ENCODE measurements at places on chromosomes 11 and 22. TPM values are rescaled to one million over a fixed set of nuclear protein-coding genes. Genes with fewer than 3 reads are reported as not detected.

Gene HPX
- total RNA-seq = not detected

DNA sequence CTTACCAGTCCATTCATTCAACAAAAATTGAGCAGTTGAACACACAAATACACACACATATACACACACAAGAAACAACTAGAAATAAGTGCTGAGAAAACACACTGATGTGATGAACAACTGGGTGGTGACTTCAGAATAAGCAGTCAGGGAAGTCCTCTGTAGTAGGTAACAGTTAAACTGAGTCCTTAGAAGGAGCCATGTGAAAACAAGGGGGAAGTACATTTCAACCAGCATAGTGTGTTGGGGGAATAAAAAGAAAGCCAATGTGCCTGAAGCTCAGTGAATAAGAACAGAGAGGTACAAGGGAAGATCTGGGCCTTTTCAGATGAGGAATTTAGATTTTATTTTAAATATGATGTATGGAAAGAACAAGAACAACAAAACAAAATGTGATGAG, 6.8 kb upstream of the TMEM123 start:
- DNase-seq = no peak

GRCh38 chr22:23752090-23752691, 1.3 kb upstream of the ZNF70 start:
- DNase-seq = no peak

- DNase-seq = no peak
Measured at GRCh38 chr11:95363164-95363563, 132.2 kb upstream of the SESN3 start.

- DNase-seq = no peak
Measured at GRCh38 chr11:118211006-118211405, 13.8 kb downstream of the JAML start.

DNA sequence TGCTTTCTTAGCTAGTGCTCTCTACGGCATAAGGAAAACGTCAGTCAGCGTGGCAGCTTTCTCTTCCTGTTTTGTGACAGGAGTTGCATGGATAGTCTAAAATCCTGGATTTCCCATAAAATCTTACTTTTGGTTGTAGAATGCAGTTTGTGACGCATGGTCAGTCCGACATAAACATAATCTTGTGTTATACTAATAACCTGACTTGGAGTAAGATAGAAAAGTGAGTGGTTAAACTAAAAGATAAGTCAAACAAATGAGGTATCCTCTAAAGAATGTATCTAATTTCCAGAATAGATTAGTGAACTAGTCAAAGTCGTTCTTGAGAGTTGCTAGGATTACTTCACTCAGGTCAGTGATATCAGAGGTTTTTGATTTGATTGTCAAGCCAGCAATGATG, 157.6 kb downstream of the PGR start:
- no peak for DNase-seq

- peak; percentile 71 for DNase-seq
Measured at GRCh38 chr11:19200410-19201201, 1.2 kb downstream of the CSRP3 start.

- DNase-seq = no peak
Measured at GRCh38 chr11:7655253-7656217, 17.8 kb downstream of the CYB5R2 start.

DNA sequence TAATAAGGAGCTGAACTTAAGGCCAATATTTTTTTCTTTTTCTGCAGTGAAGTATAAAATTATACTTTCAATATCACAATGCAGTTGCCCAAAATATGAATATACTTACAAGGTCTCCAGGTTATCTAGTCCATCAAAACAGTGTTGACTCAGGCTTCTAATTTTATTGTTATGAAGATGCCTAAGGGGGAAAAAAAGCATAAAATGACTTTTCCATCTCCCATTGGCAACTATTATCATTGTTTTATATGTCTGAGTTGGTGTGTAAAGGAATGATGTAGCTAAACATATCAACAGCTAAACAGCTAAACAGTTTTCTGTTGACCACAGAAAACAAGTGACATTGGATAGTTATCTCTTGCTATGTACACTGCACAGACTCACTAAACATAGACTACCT, 21.2 kb upstream of the CCDC34 start:
- DNase-seq = no peak

- no peak for DNase-seq
Measured at GRCh38 chr11:74579577-74580270, 12.7 kb upstream of the POLD3 start.

DNA sequence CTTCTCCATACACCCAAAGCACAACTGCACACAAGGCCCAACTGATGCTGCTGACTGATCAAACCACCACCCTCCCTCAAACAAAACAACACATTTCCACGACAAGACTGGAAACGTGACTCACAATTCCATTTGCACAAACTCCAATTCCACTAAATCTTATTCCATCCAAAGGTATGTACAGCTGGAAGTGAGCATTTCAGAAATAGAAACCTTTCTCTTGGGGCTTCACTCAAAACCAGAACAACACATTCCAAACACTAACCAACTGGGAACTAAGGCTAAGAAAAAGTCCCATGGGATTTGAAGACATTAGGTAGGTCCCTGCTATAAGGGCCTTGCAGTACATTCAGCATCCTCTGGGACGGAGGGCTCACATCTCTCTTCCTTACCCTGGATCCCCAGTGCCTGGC, 19.6 kb downstream of the MORC2 start:
- DNase-seq = no peak

- DNase-seq = no peak
Measured at GRCh38 chr11:123439616-123440015, 9.5 kb downstream of the GRAMD1B start.

Gene GRIK4
- total RNA-seq = 0.27 TPM

DNA sequence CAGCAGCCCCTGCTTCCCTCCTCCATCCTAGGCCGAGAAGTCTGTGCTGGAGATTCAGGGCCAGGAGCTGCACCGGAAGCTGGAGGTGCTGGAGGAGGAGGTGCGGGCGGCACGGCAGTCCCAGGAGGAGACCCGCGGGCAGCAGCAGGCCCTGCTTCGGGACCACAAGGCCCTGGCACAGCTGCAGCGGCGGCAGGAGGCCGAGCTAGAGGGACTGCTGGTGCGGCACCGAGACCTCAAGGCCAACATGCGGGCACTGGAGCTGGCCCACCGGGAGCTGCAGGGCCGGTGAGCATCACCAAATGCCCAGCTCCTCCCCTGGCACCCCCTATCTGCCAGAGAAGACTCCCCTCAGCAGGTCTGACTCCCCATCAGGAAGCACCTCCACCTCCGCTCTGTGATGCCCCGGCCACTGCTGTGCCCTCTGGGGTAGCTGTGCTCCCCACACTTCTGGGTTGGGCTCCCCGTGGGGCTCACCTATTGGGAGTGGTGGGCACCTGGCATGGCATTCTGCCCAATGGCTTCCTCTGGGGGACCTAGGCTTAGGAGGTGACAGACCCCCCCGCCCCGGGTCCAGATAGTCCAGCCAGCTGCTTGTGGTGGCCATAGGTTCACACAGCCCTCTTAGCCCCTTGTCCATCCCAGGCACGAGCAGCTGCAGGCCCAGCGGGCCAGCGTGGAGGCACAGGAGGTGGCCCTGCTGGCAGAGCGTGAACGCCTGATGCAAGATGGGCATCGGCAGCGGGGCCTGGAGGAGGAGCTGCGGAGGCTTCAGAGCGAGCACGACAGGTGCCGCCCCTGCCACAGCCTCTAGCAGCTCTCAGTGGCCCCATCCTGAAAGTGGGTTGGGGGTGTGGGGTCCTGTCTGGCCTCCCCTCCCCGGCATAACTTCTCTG, 6.6 kb upstream of the RPS6KA4 start:
- DNase-seq = no peak

Gene PATL1
- 19.0 TPM for total RNA-seq

Gene NXPE4
- total RNA-seq = not detected

- DNase-seq = no peak
Measured at GRCh38 chr22:31613286-31613903, 48.6 kb downstream of the PISD start.

DNA sequence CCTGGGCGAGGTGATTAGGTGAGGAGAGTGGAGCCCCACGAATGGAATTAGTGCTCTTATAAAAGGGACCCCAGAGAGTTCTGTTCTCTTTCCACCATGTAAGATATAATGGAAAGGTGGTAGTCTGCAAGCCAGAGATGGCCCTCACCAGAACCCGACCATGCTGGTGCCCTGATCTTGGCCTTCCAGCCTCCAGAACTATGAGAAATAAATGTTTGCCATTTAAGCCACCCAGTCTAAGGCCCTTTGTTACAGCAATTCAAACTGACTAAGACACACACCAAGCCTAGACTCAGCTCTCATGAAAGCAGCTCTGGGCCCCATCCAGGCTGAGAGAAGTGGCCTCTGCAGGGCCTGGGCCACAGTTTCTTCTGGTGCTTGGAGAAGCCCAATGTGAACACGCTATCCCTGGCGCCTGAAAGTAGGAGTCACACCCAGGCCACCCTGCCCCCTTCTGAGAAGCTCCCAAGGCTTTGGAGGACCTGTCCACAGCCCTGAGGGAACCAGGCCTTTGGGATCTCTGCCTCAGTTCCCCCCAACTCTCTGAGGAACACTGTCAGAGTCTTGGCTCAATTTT, 35.3 kb upstream of the LYVE1 start:
- no peak for DNase-seq

GRCh38 chr22:50268655-50269113, 1.5 kb downstream of the MAPK11 start:
- no peak for DNase-seq

DNA sequence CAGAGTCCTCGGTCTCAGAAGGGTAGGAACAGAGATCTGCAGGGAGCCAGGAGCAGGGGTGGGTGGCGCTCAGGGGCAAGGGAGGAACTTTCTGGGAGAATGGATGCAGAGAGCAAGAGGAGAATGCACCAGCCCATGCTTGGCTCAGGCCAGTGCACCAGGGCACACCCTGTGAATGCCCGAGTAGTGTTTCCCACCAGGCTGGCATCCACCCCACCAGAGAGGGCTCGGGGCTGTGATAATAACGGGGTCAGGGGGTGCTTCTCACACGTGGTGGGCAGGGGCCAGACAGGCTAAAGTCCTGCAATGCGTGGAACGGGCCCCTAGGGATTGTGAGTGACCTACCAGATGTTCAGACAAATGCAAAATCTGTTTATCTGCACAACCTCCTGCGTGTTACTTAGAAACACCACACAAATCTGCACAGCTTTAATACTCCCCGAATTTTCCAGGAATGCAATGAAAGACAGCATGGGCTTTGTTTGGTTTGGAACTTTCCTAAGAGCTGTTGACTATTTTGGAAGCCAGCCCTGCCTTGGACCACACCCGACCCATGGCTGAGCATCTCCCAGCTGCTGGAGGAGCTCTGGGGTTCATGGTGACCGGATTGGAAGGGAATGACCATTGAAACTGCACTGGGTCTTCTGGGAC, 368.3 kb downstream of the SHANK2 start:
- DNase-seq = no peak

DNA sequence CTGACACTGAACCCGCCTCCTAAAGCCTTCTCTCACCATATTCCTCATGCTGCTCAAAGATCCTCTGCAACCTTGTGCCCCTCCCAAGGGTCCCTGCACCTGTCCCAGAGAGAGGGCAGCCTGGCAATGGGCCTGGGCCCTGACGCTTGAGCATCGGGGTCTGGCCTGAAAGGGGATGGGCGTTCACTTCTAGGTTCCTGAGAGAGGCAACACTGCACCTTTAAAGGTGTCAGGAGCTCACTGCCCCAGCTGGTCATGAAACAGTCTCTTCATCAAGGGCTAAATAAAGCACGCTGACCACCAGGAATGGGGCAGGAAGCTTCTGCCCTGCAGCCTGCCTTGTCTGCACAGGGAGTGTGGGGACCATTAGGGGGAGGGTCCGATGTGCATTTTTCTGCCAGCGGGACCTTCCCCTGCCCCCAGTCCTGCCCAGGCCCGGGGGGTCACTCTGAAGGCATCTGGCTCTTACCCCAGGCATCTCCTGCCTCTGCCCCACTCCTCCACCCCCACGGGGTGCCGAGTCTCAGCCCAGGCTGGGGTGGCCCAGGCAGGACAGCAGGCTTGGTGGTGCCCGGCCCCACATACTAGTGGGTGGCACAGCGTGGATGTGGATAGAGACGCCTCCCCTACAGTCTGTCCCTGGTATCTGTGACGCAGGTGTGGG, 3.5 kb downstream of the C11orf21 start:
- DNase-seq = no peak

Gene RHOD
- not detected for total RNA-seq

Gene LRRC10B
- total RNA-seq = not detected

DNA sequence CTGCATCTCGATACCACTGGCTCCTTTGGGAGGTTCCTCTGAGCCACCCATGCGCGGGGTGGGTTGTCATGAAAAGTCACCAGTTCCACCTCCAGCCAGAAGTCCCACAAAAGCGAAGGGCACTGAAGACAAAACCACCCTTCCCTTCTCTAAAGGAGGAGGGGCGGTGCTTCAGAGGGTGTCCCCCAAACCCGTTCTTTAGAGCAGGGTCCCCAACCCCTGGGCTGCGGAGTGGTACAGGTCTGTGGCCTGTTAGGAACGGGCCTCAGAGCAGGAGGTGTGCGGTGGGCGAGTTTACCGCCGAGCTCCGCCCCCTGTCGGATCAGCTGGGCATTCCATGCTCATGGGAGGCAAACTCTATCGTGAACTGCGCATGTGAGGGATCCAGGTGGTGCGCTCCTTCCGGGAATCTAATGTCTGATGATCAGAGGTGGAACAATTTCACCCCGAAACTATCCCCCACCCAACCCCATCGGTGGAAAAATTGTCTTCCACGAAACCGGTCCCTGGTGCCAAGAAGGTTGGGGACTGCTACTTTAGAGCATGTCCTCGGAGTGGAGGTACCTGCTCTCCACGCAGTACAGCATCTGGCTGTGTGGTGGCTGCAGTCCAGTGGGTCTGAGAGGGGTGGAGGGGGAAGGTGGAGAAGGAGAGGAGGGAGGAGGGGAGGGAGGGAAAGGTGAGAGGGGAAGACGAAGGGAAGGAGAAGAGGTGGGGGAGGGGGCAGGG, 72.9 kb upstream of the SEPTIN5 start:
- DNase-seq = no peak

Gene CST6
- total RNA-seq = not detected

GRCh38 chr11:27392278-27393114, 29.5 kb upstream of the CCDC34 start:
- DNase-seq = peak; percentile 34

DNA sequence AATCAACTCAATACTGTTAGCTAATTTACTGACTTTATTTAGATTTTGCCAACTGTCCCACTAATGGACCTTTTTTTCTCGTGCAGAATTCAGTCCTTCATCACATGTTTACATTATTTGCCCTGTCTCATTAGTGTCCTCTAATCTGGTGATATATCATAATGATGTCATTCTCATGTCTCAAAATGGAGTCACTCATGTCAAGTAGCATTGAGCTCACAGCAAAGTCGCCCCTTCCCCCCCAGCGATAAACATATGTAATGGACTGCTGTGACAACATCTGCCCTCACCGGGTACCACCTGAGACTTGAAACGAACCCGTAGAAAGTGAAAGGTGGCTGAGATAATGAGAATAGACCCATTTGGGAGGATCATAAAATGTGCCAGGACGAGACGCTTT, 37.6 kb downstream of the HIPK3 start:
- no peak for DNase-seq

- DNase-seq = peak; percentile 15
Measured at GRCh38 chr11:88179141-88179540, 3.9 kb upstream of the RAB38 start.
